ENCODE measurements at places on chromosomes 7 and 10. TPM values are rescaled to one million over a fixed set of nuclear protein-coding genes. Genes with fewer than 3 reads are reported as not detected.

DNA sequence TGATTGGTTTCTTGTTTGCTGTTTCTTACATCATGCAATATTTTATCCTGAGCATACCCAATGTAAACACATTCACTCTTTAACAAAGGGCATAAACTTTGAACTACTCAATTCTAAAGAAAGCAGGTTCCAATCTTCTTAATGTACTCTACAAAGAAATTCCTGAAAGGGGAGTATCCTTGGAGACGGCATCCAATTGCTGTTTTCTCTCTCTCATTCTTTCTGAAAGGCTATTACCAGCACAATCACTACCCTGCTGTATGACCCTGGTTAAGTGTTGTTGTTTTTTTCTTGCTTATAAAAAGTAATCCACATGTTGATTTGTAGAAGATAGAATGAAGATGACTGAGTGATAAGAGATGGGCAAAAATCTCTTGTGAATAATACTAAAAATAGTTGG lies 176.0 kb downstream of the ZNF365 start:
- no peak for DNase-seq

DNA sequence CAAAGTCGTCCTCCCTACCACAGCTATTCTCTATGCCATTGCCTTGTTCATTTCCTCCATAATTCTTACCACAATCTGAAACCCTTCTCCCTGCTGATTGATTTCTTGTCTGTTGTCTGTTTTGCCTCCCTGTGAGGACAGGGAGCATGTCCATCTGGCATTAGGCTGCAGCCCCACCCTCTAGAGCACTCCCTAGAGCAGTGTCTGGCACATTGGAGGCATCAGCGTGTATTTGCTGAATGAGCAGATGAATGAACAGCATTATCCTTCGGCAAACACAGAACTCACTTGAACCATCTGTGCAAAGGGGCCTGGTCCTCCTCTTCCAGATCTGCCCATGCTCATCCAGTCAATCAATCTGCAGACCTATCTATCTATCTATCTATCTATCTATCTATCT lies 5.1 kb upstream of the DMBT1 start:
- DNase-seq: no peak

- no peak for DNase-seq
Observed at GRCh38 chr7:90387470-90388240, 15.6 kb upstream of the CLDN12 start.

- DNase-seq: no peak
Observed at GRCh38 chr7:106038916-106039315, 73.2 kb downstream of the SYPL1 start.

DNA sequence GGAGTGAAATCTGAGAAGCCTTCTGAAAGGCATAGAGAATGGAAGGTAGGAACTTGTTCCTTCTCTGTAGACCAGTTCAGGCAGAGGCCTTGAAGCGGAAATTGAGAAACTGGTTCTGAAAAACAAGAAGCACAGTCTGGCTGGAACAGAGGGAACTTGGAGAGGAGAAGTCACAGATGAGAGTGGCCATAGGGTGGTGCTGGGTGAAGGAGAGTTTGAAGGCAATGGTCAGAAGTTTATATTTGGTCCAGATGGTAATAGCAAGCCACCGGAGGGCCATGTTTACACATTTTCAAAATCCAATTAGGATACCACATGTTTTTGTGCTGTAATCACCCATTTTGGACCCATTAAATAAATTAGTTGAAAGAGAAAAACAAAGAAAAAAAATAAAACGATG lies 692.5 kb downstream of the INHBA start:
- no peak for DNase-seq

DNA sequence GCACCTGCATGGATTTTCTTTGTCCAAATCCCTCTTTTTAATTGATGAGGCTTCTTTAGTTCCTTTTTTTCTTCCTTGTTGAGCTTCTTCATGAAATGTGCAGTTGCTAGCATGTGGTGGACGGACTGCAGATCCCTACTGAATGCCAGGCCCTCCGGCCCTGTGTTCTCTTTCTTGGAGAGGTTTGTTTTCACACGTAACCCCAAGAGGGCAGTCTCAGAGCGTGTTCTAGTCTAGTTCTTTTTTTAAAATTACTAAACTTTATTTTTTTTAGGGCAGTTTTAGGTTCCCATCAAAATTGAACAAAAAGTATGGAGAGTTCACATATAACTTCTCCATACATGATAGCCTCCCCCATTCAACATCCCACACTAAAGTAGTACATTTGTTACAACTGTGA lies 190.0 kb downstream of the CFTR start:
- DNase-seq: no peak

DNA sequence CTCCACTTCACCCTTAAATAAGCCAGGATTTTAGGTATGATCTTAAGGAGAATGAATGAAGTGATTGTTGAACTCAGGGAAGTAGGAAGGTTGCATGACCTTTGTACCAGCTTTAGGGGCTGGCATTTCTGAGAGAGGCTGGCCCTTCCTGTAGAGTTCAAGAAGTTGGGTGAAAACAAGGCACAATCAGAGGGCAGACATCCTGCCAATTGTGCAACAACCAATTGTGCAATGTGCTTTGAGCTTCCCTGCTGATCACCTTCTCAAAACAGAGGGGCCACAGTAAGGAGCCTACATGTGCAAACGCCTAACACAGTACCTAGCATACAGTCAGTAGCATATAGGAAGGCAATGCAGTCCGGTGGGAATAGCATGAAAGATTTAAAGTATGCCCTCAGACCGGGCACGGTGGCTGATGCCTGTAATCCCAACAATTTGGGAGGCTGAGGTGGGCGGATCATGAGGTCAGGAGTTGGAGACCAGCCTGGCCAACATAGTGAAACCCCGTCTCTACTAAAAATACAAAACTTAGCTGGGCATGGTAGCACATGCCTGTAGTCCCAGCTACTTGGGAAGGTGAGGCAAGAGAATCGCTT lies 5.4 kb downstream of the CPVL start:
- DNase-seq: no peak

MRLN gene
- total RNA-seq: 0.43 TPM

PCGF5 gene
- 34.0 TPM for total RNA-seq

DNA sequence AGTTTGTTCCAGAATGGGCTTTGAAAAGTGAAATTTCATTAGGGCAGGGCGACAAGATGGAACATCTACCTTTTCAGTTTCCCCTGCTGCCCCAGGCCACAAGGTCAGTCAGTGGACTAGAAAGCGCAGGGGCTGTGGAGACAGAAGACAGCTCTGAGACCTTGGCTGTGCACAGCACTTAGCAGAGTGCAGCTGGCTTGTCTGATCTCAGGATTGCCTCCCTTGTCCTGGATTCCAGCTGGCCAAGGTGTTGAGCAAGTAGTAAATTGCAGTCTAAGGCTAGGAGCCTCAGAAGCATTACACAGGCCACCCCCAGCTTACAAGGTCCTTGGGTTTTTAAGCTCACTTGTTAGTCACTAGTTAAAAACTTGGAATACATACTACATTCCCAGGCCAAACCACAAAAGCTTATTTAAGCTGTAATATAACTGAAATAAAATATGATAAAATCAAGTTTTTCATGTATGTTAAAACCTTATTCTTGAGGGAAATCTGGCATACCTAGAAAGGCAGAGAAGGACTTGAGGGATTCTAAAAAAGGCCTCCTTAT lies 67.3 kb upstream of the NPY start:
- DNase-seq: peak; percentile 30

DNA sequence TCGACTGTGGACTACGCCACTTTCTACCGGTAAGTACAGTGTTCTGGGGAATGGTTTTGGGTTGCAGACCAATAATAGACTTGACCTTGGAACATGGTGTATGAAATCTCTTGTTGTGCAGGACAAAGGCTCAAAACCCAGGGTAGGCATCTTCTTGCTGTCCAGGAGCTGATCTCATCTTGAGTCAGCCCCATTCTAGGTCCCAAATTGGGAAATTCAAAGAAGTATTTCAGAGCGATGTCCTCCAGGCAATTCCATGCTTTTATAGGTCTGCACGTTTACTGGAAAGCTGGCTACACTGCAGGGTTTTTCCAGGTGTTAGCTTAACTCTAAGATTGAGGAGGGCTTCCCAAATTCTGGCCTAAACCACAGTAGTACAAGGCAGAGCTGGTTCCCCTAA lies 180.7 kb downstream of the BMPER start:
- no peak for DNase-seq

DNA sequence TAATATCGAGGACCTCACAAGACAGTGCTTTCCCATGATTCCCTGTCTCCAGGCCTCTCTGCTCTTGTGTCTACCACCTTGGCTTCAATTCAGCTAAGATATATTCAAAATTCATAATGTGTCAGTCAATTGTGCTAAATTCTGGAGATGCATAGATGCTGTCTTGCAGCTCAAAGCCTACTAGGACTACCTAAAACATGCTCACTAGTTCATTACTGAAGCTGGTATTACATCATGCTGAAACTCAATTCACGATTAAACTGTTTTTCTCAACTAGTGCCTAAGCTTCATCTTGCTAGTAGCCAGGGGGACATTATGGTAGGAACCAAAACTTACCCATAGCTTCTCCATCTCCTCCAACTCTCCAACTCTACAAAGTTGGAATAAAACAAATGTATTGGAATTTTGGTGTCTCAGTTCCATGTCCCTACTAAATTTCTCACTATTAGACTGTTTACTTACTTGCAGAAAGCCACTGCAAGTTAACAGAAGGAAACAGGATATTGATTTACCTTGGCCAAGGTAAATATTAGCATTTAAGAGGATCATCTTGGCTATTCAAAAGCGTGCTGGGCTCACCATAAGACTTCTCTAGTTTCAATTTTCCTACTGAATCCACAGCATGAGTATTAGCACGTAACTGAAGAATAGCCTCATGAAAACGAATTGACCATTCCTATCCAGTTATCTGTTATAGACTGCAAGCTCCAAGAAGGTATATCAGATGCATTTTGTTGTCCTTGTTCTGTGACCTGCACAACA lies 53.6 kb downstream of the CREB3L2 start:
- no peak for DNase-seq

FXYD4 gene
- not detected for total RNA-seq

LRRC61 gene
- not detected for total RNA-seq

TRIM4 gene
- total RNA-seq: 12.5 TPM

TMEM72 gene
- not detected for total RNA-seq

DNA sequence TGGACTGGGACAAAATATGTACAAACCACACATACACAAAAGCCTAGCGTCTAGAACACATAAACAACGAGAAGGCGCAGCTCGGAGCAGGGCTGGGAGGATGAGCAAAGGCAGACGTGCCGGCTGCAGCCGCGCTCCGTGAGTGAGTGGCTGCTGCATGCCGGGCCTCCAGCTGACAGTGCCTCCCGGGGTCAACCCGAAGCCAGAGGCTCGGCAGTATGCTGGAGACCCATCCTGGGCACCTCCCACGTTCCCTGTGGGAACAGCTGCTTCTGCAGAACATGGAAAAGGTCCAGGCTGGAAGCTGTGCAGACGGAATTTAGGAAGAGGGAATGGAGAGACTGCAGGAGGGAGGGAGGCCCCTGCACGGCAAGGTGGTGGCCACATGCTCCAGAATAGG lies 3.6 kb upstream of the GPR146 start:
- no peak for DNase-seq

CALML3 gene
- not detected for total RNA-seq

GRCh38 chr10:118926072-118926417 lies 103.5 kb upstream of the NANOS1 start:
- DNase-seq: no peak

GRCh38 chr10:59082249-59082648 lies 94.2 kb upstream of the PHYHIPL start:
- DNase-seq: no peak

PRSS2 gene
- not detected for total RNA-seq

- peak; percentile 55 for DNase-seq
Observed at GRCh38 chr10:99681553-99681952, 22.2 kb downstream of the ENTPD7 start.

- DNase-seq: no peak
Observed at GRCh38 chr7:97218767-97219166, 101.3 kb downstream of the SDHAF3 start.

OR6B1 gene
- total RNA-seq: not detected

GRCh38 chr7:139249179-139249810 lies 18.3 kb downstream of the UBN2 start:
- no peak for DNase-seq

GRCh38 chr7:54898659-54899340 lies 120.0 kb upstream of the EGFR start:
- no peak for DNase-seq

CDNF gene
- total RNA-seq: 0.77 TPM

DNA sequence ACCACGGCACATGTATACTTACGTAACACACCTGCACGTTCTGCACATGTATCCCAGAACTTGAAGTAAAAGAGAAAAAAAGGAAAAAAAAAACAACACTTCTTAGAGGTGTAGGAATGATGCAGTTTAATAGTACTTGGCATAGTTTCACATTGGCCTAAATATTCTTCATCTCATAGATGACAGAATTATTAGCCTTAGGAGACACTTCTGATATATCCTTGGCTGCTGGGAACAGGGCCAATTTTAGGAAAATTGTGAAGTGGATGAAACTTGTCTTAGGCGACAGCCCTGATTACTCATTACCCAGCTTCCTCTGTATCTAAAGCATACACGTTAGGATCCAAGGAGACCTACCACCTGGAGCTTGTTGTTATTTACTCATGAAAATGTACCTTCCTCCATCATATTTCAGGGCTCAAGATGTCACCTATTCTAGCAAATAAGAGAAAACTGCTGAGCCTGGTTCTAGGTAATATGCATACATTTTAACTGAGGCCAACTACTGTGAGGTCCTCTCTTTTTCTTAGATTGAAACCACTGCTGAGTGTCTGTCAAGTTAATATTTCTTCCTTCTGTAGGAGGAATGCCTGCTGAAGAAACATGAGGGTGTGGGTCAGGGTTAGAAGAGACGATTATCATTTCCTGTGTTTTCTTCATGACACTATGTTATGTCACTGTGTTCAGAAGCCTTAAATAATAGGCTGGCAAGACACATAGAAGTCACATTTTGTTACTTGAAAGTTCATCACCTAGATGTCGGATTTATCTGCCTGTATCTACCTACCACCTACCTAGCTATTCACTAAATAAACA lies 44.3 kb downstream of the CPED1 start:
- DNase-seq: peak; percentile 31

DNA sequence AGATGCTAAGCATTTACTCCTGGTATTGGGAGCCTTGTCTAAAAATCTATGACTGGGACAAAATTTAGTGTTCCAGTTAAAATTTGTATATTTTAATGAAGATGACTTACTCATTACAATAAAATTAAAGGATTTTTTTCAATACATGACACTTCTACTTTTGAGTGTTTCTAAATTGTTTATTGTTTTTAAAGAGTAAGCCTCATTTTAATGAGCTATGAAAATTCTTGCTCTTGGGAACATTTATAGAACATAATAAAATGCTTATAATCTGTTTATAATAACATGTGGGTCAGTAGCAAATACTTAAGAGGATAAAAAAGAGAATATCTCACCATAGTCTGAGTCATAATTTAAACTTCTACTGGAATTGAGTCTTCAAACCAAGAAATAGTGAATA lies 149.5 kb downstream of the PLCE1 start:
- DNase-seq: no peak

DNA sequence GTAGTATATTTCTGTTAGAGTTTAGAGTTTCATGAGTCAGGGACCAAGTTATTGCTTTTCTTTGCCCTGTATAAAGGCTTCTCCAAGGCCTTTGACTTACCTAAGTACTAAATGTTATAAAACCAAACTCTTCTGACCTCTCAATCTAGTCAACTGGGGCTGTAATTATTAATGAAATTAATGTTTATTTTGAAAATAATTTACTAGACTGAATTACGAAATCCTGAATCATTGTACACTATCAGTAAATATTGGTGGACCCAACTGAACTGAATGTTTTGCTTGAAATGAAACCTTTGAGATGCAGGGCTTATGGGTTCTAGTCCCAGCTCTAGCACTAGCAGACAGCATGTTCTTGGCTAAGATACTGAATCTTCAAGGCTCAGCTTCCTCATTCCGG lies 1.7 kb upstream of the CYP2C9 start:
- DNase-seq: no peak

ARHGAP22 gene
- 68.7 TPM for total RNA-seq

GRCh38 chr7:83852136-83852535 lies 203.2 kb upstream of the SEMA3E start:
- DNase-seq: no peak

Data from HT1080 (cell line).